Activated T-helper 17 cell treated with anti-CD3 and anti-CD28 coated beads, Interleukin-2, amount 50 U/mL, for 72 hours (primary cell): ENCODE measurements at places on chromosomes 12 and 14. TPM values are rescaled to one million over a fixed set of nuclear protein-coding genes. Genes with fewer than 3 reads are reported as not detected.

Gene CLEC14A
- not detected for total RNA-seq

Gene ALDH2
- 2.0 TPM for total RNA-seq

Gene LYZ
- total RNA-seq = not detected

Gene DPY19L2
- total RNA-seq = 1.1 TPM

Gene GZMH
- total RNA-seq = 6.5 TPM

- ATAC-seq = no peak
Measured at GRCh38 chr12:53899230-53899629, 39.4 kb upstream of the HOXC13 start.

GRCh38 chr12:96078231-96079135, 43.1 kb upstream of the LTA4H start:
- no peak for ATAC-seq

DNA sequence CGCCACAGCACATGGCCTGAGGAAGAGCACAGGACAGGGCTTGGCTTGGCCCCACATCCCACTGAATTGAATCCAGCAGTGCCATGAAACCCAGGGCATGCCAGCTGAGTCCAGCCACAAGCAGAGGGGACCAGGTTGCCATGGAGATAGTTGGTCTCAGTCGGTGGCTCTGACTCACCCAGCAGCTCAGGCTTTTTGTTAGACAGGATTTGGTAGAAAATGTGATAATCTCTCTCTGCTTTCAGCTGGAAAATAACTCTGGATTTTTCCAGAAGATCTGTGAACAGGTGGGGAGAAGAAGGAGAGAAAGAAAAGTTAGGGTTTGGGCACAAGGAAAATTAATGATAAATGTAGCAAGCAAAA, 4.8 kb downstream of the MYH7 start:
- no peak for ATAC-seq
